ENCODE measurements at places on chromosomes 2 and 18. TPM values are rescaled to one million over a fixed set of nuclear protein-coding genes. Genes with fewer than 3 reads are reported as not detected.
A peak's percentile ranks its signal among the peaks of the same experiment; 100 is the strongest.

GRCh38 chr2:63734510-63734909 is 107.2 kb upstream of the UGP2 start:
- DNase-seq, result peak; percentile 68
- H3K4me1 ChIP-seq, result peaks cover 48% of the 10 kb centered on the region
- H3K27me3 ChIP-seq, result no peaks in the 10 kb centered on the region
- H3K27ac ChIP-seq, result peak overlapping the region; percentile 65

GRCh38 chr2:71455011-71455740 is 1.8 kb downstream of the DYSF start:
- no peaks in the 10 kb centered on the region for H3K27me3 ChIP-seq
- DNase-seq, result no peak
- H3K4me1 ChIP-seq, result peaks cover 37% of the 10 kb centered on the region
- no peaks in the 10 kb centered on the region for H3K36me3 ChIP-seq

DNA sequence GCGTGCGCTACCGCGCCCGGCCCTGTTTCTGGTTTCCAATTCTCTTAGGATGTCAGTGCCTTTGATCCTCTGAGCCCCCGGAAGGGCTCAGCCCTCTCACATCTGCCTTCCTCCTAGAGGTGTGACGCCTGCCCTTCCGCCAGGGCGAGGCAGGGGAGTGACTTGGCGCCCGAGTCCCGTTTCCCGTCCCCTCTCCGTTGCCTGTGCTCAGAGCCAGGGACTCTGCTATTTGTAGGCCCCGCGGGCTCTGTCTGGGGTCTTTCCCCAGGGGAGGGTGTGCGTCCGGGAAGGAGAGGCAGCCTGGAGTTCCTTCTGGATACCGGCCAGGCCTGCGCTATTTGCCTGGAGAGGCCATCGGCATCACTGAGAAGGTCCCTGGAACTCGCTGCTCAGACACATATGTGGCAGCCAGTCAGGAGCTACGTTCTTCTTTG is 103.7 kb upstream of the TAF1B start:
- H3K4me3 ChIP-seq, result no peak overlapping the region
- H3K36me3 ChIP-seq, result no peaks in the 10 kb centered on the region
- DNase-seq, result no peak
- no peaks in the 10 kb centered on the region for H3K27me3 ChIP-seq
- H3K27ac ChIP-seq, result no peak overlapping the region

Gene GREB1
- total RNA-seq, result 0.62 TPM

Gene CIB4
- total RNA-seq, result not detected

Gene CPO
- not detected for total RNA-seq

All from PC-3 (cell line).